ENCODE measurements at places on chromosomes 13 and 19. TPM values are rescaled to one million over a fixed set of nuclear protein-coding genes. Genes with fewer than 3 reads are reported as not detected.

DNA sequence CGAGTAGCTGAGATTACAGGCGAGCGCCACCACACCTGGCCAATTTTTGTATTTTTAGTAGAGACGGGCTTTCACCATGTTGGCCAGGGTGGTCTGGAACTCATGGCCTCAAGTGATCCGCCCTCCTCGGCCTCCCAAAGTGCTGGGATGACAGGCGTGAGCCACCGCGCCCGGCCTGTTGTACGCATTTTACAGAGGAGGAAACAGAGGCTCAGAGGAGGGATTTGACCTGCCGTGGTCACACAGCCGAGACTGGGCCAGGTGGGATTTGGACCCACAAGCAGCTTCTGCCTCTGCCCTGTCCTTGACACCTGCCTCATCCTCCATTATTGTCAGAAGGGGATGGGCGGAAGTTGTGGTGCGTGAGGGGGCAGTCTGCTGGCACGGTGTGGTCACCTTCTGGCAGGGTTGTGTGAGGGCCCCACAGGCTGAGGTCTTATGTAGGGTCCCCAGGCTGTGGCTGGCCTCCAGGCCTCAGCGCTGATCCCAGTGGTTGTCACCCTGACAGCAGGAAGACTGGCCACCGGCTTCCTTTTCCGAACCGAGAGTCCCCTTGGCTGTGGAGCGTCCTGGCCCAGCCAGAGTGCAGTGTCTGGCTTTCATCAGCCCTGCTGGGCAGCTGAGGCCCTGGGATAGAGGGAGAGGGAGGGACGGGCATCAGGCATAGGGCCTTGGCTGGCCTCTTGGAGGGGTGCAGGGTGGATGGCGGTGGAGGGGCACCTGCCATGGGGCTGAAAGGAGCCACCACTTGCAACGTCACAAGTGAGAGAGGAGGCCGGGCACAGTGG is 20.3 kb downstream of the NFIC start:
- DNase-seq, result no peak

- peak; percentile 66 for DNase-seq
Measured at GRCh38 chr19:3697671-3698385, 2.4 kb downstream of the PIP5K1C start.

The PTGIR gene
- 6.4 TPM for total RNA-seq

The ZNF227 gene
- 16.4 TPM for total RNA-seq

DNA sequence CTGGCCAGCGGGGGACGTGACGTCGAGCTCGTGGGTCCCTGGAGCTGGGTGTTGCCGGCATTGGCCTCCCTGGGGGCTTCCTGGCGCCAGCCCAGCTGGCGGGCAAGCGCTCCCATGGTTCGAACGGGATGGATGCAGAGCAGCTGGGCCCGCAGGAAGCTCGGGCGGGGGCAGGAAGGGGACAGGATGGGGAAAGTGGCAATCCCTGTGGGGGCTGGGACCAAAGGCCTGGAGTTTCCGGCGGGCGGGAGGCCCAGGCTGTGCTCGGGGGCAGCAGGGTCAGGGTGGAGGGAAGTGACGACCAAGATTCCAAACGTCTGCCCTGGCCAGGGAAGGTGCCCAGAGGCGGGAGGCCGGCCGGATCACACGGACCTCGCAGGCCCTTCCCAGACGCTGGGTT is 19.3 kb downstream of the PALM start:
- DNase-seq, result peak; percentile 90

DNA sequence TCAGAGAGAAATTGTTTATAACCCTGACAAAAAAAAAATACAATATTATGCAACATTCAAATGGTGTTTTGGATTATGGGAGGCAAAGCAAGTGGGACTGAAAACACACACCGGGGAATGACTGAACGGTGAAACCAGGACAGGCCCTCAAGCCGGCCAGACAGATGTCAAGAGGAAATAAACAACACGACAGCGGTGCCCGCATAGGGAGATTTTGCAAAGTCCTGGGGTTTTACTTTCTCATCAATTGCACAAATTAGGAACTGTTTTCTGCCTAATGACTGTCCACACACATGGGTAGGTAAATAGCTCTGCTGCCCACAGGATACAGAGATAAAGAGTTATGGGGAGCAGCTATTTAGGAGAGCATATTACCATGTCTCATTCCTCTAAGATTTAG is 134.5 kb downstream of the IRS2 start:
- DNase-seq, result no peak

DNA sequence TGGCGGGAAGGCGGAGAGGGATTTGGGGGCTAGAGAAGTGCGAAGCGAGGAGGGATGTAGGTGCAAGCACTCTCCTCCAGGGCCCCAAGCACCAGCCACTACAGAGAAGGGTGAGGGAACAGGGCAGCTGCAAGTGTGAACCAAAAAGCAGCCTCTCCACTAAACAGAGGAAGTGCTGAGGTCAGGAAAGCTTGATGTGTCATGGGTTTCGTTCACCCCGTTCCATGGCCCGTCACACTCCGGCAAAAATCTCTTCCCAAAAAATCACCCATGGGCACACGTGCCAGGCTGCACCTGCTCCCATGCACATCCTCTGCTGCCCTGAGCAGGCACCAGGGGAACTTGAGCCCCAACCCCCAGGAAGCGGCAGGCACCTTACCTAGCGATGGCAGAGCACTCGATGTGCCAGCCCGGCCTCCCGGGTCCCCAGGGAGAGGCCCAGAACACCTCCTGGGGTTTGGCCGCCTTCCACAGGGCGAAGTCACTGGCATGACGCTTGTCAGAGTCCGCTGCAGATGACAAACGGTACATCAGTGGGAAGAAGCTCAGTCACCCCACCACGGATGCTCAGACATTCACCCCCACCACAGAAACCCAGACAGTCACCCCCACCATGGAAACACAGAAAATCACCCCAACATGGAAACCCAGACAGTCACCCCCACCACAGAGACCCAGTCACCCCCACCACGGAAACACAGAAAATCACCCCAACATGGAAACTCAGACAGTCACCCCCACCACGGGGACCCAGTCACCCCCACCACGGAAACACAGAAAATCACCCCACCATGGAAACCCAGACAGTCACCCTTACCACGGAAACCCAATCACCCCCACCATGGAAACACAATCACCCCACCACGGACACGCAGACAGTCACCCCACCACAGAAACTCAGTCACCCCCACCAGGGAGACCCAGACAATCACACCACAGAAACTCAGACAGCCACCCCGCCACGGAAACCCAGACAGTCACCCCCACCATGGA is 29.0 kb downstream of the CARS2 start:
- no peak for DNase-seq

The PSG3 gene
- total RNA-seq, result not detected

The PCDH9 gene
- 3.1 TPM for total RNA-seq

The ZNF844 gene
- 8.8 TPM for total RNA-seq

DNA sequence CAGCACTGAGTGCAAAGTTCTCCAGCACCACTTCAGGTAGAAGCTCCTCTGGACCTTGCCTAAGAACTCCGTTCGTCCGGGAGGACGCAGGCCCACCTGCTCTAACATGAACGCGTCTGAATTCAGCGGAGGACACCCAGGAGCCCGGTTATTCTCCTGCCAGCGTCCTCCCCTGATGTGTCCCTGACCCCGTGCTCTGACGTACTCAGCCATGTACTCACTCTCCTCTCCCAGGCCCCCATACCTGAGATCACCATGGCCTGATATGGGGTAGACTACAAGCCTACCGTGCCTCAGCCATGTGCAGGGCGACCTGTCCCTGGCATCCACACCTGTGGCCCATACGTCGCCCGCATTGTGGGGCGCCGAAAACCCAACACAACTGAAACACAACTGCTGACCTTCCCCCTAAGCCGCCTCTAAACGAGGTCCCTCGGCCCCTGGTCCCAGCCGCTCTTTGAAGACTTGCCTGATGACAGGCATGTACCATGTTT is 744 bp upstream of the ZNF584 start:
- no peak for DNase-seq

The ACER1 gene
- not detected for total RNA-seq

DNA sequence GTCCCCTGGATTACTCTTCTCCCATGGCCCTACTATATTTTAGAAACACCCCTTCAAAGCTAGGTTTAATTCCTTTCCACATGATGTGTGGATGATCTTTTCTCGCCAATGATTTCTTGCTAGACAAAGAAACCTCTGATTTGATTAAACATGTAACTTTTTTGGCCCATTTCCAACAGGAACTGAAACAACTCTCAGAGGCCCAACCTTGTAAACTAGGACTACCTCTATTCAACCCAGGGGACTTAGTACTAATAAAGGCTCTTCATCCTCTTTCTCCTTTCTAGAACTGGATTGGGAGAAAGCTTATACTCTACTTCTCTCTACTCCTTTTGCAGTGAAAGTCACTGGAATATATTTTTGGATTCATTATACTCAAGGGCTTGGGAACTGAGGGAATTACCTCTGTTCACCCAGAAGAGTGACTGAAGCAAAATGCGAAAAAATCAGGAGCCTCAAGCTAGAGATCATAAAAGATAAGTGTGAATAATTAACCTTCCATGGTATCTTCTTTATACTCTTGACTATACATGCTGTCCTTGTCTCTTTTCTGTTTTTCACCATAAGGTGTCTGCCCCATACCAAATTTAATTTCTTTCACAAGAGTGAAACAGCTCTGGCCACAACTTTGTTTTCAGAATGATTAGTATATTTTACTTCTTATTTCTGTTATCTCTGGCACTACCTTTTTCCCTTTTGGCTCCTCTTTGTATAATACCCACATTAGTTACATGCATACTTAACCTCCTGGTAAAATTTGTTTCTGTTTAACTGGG is 977.6 kb downstream of the SLITRK5 start:
- DNase-seq, result no peak
